ENCODE measurements at places on chromosomes 2 and 18. TPM values are rescaled to one million over a fixed set of nuclear protein-coding genes. Genes with fewer than 3 reads are reported as not detected.

DNA sequence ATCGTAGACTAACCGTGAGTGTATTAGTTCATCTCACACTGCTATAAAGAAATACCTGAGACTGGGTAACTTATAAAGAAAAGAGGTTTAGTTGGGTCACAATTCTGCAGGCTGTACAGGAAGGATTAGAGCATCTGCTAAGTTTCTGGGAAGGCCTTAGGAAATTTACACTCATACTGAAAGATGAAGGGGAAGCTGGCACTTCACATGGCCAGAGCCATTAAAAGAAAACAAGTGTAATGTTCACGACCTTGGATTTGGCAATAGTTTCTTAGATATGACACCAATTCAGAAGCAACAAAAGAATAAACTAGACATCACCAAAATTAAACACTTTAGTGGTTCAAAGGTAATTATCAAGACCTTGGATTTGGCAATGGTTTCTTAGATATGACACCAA, 23.8 kb downstream of the ABCB11 start:
- peaks cover 5% of the 10 kb centered on the region for H3K27me3 ChIP-seq
- H3K4me3 ChIP-seq: no peak overlapping the region
- no peaks in the 10 kb centered on the region for H3K36me3 ChIP-seq
- peaks cover 10% of the 10 kb centered on the region for H3K4me1 ChIP-seq

GRCh38 chr18:73777356-73778031, 370.1 kb downstream of the FBXO15 start:
- no peak for DNase-seq
- no peaks in the 10 kb centered on the region for H3K4me1 ChIP-seq
- H3K36me3 ChIP-seq: no peaks in the 10 kb centered on the region
- H3K27ac ChIP-seq: no peak overlapping the region
- H3K27me3 ChIP-seq: no peaks in the 10 kb centered on the region
- no peak overlapping the region for H3K4me3 ChIP-seq

- H3K4me1 ChIP-seq: no peaks in the 10 kb centered on the region
- no peak for DNase-seq
- no peak overlapping the region for H3K4me3 ChIP-seq
- H3K27me3 ChIP-seq: peaks cover 2% of the 10 kb centered on the region
Measured at GRCh38 chr2:204611017-204611631, 65.8 kb downstream of the PARD3B start.

DNA sequence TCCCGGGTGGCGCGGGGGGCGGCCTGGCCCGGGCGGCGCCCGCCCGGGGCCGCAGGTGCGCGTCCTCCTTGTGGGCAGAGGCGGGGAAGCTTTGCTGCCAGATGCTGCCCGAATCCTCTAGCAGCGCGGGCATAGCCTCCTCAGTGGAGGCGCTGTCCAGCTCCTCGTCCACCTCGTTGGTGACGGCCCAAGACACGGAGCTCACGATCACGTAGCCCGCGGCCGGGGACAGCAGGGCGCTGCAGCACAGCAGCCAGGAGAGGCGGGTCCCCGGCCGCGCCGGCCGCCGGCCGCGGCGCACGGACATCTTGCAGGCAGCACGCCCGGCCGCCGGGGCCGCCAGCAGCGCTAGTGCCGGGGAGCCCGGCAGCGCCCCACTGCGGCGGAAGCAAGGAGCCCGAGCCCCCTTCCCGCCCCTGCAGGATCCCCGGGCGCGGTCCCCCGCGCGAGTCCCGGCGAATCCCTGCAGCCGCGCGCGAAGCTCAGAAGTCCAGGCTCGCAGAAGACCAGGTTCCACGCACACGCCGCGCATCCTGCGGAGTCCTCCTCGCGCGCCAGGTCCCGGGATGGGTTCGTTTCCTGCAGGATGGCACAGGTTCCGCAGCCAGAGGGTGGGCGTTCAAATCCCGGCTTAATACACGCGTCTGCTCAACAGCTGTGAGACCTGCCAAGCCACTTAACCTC, at the start of gene CREG2:
TSS of gene CREG2 (minus strand) at position 353 of the 684 bp plus-strand sequence. CDS start at position 307, 46 bp downstream.
- no peaks in the 10 kb centered on the region for H3K36me3 ChIP-seq
- peak; percentile 59 for DNase-seq
- H3K4me1 ChIP-seq: peaks cover 11% of the 10 kb centered on the region
- H3K4me3 ChIP-seq: peak within 1 kb of the TSS; percentile 42
- H3K27ac ChIP-seq: no peak within 1 kb of the TSS

DNA sequence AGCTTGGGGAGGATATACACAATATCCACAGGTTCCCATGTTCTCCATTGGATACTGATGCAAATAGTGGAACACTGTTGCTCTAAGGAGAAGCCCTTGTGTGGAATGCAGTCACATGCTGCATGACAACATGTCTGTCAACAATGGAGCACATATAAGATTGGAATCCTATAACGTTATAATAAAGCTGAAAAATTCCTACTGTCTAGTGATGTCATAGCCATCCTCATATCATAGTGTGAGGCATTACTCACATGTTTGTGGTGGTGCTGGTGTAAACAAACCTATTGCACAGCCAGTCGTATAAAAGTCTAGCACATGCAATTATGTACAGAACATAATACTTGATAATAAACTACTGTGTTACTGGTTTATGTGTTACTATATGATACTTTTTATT, 394.7 kb downstream of the FBXO15 start:
- H3K27me3 ChIP-seq: no peaks in the 10 kb centered on the region
- no peaks in the 10 kb centered on the region for H3K36me3 ChIP-seq
- no peak overlapping the region for H3K4me3 ChIP-seq
- DNase-seq: no peak
- H3K27ac ChIP-seq: no peak overlapping the region
- H3K4me1 ChIP-seq: no peaks in the 10 kb centered on the region

GRCh38 chr2:69216535-69217332, 170.3 kb downstream of the GFPT1 start:
- no peak for DNase-seq
- H3K27ac ChIP-seq: no peak overlapping the region
- H3K4me3 ChIP-seq: no peak overlapping the region
- no peaks in the 10 kb centered on the region for H3K4me1 ChIP-seq
- H3K36me3 ChIP-seq: no peaks in the 10 kb centered on the region

DNA sequence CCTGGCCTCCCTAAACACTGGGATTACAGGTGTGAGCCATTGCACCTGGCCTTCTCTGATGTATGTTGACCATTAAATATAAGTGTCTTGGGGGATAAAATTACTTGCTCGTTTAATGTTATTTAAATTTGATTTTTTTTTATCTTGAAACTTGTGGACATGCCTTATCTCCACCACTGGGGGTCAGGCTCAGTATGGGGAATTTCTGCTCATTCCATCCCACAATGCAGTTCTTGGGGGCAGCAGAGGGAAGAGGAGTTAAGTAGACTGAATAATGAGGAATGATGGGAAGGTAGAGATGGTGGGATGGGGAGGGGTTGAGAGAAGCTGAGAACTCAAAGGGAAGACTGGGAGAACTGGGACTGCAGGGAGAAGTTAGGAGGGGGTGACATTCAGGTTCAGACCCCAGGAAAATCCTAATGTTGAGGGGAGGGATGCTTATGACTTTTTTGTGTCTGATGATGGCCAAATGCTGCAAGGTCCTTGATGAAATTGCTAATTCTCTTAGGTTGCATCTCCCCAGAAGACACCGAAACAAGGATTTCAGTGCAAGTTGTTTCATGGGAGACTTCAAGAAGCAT, 174.2 kb downstream of the MIB1 start:
- no peaks in the 10 kb centered on the region for H3K4me1 ChIP-seq
- no peaks in the 10 kb centered on the region for H3K36me3 ChIP-seq
- no peak for DNase-seq
- H3K27ac ChIP-seq: no peak overlapping the region
- H3K4me3 ChIP-seq: no peak overlapping the region
- peaks cover 15% of the 10 kb centered on the region for H3K27me3 ChIP-seq

GRCh38 chr2:82591718-82592117, 1867.4 kb downstream of the SUCLG1 start:
- H3K27ac ChIP-seq: no peak overlapping the region
- no peak for DNase-seq
- H3K4me1 ChIP-seq: no peaks in the 10 kb centered on the region
- no peak overlapping the region for H3K4me3 ChIP-seq
- H3K27me3 ChIP-seq: no peaks in the 10 kb centered on the region

DNA sequence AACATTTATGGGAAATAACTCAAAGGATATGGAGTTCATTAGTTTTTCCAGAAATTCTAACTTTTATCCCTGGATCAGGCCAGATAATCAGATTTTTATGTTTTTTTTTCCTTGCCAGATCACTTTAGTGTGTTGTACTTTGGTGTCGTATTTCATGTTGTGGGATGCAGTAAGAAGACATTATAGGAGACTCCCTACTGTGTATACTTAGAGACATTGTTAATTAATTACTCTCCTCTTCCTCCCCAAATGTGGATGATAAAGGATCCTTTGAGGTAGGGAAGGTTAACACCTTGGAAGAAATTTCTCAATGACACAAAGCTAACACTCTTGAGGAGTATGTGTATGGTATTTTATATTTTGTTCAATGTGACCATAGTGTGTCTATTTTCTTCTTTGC, 120.5 kb downstream of the LYPD6B start:
- no peak for DNase-seq
- H3K27me3 ChIP-seq: peaks cover 34% of the 10 kb centered on the region
- no peak overlapping the region for H3K4me3 ChIP-seq
- H3K27ac ChIP-seq: no peak overlapping the region

DNA sequence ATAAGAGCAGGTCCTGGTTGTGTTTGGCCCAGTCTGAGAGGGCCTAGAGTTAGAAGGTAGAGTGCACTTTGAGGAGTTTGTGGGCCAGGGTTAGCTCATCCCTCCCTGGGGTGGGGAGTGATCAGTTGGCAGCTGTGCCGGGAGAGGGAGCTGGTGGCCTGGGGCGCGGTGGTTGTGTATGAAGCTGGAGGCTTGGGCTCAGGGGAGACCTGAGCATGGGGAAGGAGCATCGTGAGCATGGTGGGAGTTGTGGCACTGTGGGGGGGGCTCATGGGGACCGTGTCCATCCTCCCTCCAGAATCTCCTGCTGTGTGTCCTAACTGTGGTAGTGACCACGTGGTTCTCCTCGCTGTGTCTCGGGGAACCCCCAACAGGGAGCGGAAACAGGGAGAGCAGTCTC, 13.6 kb downstream of the STK11IP start:
- peaks cover 2% of the 10 kb centered on the region for H3K36me3 ChIP-seq
- H3K4me1 ChIP-seq: peaks cover 6% of the 10 kb centered on the region
- H3K27ac ChIP-seq: no peak overlapping the region
- DNase-seq: no peak

GRCh38 chr18:13218368-13218991, at the start of gene LDLRAD4:
Gene LDLRAD4, plus strand, starts transcription at chr18:13218760.
- H3K4me1 ChIP-seq: peaks cover 17% of the 10 kb centered on the region
- peak within 1 kb of the TSS; percentile 58 for H3K4me3 ChIP-seq
- DNase-seq: no peak
- H3K27me3 ChIP-seq: peaks cover 73% of the 10 kb centered on the region
- H3K36me3 ChIP-seq: no peaks in the 10 kb centered on the region

DNA sequence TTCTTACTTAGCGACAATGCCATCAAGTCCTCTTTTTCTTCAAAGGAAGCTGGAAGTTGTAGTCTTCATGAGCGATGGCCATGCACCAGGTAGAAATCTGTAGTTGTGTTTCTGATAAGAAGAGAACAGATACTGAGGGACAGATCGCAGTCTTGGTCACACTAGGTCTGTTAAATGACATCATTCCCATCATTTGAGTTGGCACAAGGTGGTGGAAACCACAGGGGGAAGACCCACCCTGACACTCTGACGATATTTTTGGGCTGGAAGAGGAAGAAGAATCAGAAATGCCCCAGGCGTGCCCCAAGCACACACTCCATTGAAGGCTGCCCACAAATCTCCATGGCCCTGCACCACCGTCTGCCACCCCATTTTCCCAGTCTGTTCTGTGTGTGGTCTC, 89.0 kb upstream of the BOD1L2 start:
- H3K27ac ChIP-seq: no peak overlapping the region
- no peaks in the 10 kb centered on the region for H3K36me3 ChIP-seq
- no peak overlapping the region for H3K4me3 ChIP-seq
- DNase-seq: no peak

DNA sequence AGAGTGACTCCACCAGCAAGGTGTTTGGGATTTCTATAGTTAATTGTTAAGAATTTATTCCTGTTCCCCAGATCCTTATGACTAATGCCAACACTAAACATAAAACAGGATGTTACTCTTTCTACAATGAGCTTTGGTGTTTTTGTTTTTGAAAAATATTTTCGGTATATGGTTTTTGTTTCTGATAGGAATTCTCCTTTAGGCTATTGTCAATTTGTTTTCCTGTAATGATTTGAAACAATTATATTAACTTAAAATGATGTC, 182.6 kb downstream of the AGAP1 start:
- H3K36me3 ChIP-seq: peaks cover under 1% of the 10 kb centered on the region
- H3K4me3 ChIP-seq: no peak overlapping the region
- DNase-seq: no peak
- no peak overlapping the region for H3K27ac ChIP-seq
- peaks cover 30% of the 10 kb centered on the region for H3K27me3 ChIP-seq

GRCh38 chr18:9737472-9738121, 29.5 kb downstream of the RAB31 start:
- H3K36me3 ChIP-seq: no peaks in the 10 kb centered on the region
- no peak overlapping the region for H3K27ac ChIP-seq
- no peak overlapping the region for H3K4me3 ChIP-seq
- DNase-seq: no peak
- H3K4me1 ChIP-seq: peaks cover 16% of the 10 kb centered on the region

- peaks cover 15% of the 10 kb centered on the region for H3K27me3 ChIP-seq
- no peak overlapping the region for H3K27ac ChIP-seq
- peaks cover 5% of the 10 kb centered on the region for H3K4me1 ChIP-seq
- no peak overlapping the region for H3K4me3 ChIP-seq
- no peaks in the 10 kb centered on the region for H3K36me3 ChIP-seq
- no peak for DNase-seq
Measured at GRCh38 chr18:11553098-11553940, 56.1 kb upstream of the SLC35G4 start.

The COL4A3 gene
- not detected for total RNA-seq

DNA sequence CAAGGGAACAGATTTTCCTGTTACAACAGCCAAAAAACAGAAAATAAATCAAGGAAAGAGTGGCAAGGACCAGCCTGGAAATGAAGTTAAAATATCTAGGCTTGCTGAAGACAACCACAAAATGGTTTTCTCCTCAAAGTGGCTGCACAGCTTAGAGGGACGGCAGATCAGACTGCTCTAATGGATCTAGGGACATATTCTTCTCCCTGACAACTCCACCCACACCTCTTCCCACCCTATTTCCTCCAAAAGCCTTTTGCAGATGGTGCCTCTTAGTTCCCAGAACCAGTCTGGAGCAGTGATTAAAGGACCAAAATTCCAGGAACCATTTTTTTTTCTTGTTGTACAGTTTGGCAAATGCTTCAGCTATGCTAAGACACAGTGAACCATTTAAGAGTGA, 220.2 kb upstream of the SIX2 start:
- H3K4me1 ChIP-seq: no peaks in the 10 kb centered on the region
- H3K36me3 ChIP-seq: no peaks in the 10 kb centered on the region
- no peak overlapping the region for H3K27ac ChIP-seq
- DNase-seq: no peak
- peaks cover 33% of the 10 kb centered on the region for H3K27me3 ChIP-seq

Measured in activated CD8-positive, alpha-beta memory T cell treated with anti-CD3 and anti-CD28 coated beads, Interleukin-2, amount 10 ng/mL, durations not matched to agents 7 days and 5 days (primary cell).